Skin of body (tissue), 3 donors: ENCODE measurements at places on chromosomes 2 and 18. TPM values are rescaled to one million over a fixed set of nuclear protein-coding genes. Genes with fewer than 3 reads are reported as not detected.
A peak's percentile ranks its signal among the peaks of the same experiment; 100 is the strongest.

DNA sequence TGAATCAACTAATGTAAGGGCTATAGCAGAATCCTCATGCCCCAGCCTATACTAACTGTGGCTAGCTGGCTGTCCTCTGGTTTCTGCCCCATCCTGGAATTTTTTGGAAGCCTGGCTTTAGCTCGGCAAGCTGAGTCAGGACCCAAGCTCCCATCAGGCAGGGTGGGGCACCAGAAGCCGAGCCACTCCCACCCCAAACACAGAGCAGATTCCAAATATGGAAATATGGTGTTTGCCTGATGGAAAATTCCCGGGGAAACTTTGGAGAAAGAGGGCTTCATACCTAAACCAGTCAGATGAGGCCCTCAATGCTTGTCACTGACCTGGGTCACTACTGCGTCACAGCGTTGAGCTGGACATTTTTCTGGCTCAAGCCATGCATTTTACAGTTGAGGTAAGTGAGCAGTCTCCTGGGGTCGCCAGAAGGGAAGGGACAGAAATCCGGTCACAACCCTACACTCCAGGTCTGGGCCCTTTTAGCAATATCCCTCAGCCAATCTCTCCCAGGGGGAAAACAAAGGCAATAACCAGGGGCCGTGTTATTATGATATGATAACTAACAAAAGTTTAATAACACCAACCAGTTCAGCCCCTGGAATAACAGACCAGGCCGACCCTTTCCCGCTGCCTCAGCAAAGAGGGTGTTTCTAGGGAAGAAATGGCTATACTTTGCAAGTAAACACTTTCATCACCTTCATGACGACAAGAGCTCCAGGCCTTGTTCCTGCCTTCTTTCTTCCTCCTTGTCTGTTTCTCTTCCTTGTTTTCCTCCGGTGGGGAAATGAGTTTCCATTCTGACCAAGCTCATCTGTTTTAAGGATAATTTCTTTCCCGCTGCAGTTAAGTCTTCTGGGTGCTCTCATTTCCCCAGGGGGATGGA lies 37.7 kb downstream of the PSD4 start:
- DNase-seq, result no peak

IL36G gene
- total RNA-seq, result 4.4 TPM

MRO gene
- total RNA-seq, result 0.30 TPM

DNA sequence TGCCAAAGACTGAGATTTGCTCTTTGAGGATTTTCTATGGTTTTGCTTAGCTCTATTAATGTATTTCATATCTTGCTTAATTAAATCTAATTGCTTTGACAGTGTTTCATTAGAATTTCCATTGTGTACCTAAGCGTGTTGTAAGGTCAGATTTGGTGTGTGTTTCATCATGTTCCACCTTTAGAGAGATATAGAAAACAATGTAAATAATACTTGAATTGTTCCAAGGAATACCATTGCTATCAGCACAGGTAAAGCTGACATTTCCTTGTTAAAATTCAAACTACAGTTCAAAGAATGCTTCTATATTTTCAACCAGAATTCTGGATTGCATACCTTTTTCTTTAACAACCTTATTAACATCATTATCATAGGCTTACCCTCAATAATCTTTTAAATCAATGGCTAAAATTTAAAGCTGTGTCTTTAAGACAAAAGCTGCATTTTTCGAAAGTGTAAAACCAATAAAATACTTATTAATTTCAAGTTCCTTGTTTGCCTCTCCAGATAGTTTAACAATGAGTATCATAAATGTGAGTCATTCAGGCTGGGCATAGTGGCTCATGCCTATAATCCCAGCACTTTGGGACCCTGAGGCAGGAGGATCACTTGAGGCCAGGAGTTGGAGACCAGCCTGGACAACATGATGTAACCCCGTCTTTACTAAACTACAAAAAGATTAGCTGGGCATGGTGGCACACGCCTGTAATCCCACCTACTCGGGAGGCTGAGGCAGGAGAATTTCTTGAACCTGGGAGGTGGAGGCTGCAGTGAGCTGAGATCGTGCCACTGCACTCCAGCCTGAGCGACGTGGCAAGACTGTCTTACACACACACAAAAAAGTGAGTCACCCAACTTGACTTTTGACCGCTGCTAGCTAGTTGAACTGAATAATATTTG lies 188.0 kb upstream of the PKDCC start:
- DNase-seq, result no peak

GRCh38 chr18:38481576-38481975 lies 916.0 kb upstream of the CELF4 start:
- no peak for DNase-seq

PTH2R gene
- 0.10 TPM for total RNA-seq

DNA sequence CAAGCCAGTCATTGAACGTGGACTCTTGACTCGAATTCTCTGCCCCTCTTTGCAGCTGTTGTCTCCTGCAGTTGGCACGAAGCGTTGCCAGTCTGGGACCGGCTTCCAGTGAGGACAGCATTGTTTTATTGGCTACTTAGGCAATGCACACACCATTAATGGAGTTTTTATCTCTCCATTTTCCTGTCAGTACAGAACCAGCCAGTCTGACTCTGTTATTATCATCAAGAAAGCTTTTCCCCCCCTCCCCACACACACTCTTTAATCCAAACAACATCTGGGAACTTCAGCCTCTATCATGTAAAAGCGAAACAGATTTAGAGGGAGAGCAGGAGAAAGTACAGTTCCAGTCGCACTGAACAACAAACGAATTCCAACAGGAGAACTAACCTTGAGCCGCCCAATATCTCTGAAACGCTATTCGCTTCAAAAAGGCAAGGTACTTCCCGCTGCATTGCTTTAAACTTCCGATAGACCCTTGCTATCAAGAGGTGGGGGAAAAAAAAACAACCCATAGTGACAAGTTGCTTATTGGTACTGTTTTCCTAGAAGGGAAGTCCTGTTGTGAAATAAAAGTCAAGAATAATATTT lies 38.2 kb downstream of the ACVR1 start:
- DNase-seq, result peak; percentile 25

DNA sequence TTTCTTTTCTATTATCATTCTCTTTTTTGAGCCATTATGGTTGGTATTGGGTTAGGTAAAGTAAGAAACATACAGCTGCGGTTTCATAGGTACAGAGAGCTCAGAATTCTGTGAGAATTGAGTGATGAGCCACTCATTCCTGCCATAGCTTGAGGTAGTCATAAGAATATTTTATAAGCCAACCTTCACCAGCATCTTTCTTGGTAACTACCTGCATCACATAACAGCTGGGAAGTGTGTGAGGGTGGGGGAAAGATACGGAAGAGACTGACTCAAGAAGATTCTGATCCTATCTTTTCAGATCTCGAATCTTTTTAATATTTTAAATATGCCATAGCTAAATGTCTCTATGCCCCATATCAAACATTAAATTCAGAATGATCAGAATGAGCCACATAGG lies 313.8 kb upstream of the DDX18 start:
- DNase-seq, result no peak

HS1BP3 gene
- 13.5 TPM for total RNA-seq

- DNase-seq, result no peak
These were observed 150.9 kb downstream of the ESCO1 start for GRCh38 chr18:21449367-21450290.

FAM110C gene
- 3.6 TPM for total RNA-seq

- DNase-seq, result no peak
These were observed 503.2 kb upstream of the SLC8A1 start for GRCh38 chr2:40955042-40955441.

DNA sequence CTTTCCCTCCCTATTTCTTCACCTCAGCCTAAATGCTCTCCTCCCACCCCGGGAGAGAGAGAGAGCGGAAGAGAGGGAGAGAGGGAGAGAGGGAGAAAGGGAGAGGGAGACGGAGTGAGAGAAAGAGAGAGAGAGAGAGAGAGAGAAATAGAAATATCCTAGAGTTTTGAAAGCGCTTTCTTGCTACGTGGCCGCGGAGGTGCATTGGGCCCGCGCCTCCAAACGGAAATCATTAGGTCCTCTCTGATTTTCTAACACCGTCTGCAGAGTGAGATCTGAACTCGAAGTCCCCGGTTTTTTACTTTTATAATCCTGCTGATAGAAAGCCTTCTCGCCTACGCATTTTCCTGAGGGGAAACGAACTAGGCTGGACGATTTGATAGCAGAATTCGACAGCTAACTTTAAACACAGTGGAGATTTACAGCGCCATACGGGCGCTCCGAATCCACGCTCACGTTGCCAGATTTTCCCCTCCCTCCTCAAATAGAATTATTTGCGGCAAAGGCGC lies 903 bp upstream of the EVX2 start:
- DNase-seq, result no peak

GRCh38 chr2:217983276-217984233 lies 19.2 kb downstream of the TNS1 start:
- no peak for DNase-seq

DNA sequence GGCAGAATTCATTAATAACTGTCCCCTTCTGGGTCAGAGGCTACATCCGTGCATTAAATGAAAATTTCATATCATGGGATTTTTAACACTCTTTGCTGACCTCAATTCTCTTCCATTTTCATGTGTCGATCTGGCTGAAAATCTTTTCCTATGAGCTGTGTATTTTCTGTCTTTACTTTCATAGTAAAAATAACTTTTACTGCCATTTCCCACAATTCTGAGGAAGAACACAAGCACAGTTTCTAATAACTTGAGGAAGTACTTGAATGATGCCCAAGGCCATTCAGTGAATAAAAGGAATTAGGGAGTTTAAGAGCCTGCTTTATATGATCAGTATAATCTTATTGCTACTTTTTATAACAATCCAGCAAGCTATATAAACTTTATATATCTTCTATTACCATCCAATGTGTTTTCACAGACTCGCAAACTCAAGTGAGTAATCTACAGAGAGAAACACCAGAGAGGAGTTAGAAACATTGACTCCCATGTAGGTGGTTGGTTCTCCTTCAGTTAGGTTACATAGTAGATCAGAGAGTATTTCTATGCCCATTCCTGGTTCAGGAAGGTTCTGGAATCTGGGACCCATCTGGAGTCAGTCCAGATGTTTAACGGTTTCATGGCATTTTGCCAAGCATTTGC lies 340.0 kb downstream of the FBXO15 start:
- DNase-seq, result no peak

DNA sequence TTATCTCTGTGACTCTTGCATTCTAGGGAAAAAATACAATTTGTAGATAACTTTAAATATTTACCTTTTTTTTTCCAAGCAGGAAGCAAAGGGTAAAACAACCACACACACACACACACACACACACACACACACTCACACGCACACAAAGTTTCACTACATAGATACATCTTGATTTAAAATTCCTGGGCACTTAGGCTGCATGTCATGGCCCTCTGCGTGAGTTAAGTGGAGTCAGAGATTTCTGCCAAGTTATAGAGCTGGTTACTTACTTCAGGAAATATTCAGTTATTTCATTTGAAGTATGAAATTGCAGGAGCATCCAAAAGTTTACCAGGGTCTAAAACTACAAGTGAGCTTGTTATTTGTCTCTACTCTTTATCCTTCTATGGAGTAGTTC lies 612.0 kb downstream of the IRS1 start:
- DNase-seq, result peak; percentile 86

DCDC2C gene
- 0.20 TPM for total RNA-seq

GRCh38 chr2:127397568-127398238 lies 9.9 kb upstream of the MAP3K2 start:
- no peak for DNase-seq

DNA sequence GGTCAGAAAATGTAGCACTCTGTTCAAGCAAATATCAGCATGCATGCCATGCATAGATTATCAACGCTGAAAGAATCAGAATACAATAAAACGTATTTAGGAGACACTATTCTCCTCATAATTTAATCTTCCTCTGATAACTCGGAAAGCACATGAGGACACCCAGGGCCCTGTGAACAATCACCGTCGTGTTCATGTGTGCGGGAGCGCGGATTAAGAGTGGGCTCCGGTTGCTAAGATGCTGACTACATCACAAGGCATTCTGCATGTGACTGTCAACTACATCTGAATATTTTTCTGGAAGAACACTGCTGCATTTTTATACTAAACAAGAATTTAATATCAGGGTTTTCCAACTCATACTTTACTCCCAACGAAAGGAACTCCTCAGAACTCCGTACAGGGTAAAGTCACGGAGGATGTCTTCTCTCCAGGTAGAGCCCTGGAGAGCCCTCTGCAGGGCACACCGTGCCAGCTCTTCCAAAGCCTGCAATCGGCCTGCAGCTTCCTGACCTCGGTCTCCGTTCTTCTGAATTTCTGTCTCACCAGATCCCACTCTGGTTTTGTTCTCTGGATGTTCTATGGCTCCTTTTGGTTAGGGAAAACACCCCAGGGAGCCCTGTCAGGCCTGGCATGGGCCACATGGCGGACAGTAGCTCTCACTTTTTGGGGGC lies 59.6 kb downstream of the ZNF516 start:
- DNase-seq, result no peak

- no peak for DNase-seq
These were observed 48.8 kb downstream of the INHBB start for GRCh38 chr2:120394764-120395163.

DNA sequence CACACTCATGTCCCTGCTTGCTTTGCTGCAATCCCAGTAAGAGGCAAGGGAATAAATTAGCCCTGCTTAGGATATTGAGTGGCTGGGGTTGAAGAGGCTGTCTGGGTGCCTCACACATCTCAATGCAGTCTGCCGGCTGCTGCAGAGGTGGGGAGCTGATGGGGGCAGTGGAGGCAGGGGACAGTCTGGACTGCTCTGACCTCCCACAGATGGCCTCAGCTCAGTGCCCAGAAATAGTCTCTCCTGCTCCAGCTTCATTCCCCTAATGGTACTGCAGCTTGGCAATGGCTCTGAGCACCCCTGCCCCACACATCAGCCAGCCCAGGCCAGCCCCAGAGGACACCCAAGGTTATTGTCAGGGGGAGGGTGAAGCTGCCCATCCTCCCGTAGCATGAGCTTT lies 21.5 kb upstream of the TNS1 start:
- no peak for DNase-seq
